ENCODE measurements at places on chromosomes 4 and X. TPM values are rescaled to one million over a fixed set of nuclear protein-coding genes. Genes with fewer than 3 reads are reported as not detected.

Gene FAM47A
- total RNA-seq = not detected

Gene SCD5
- total RNA-seq = 21.7 TPM

Gene DOCK11
- total RNA-seq = 0.59 TPM

Gene FGFR3
- 31.7 TPM for total RNA-seq

Gene BEX1
- not detected for total RNA-seq

Gene TCEAL5
- not detected for total RNA-seq

Gene FGF13
- 0.02 TPM for total RNA-seq

Gene PDLIM3
- 11.5 TPM for total RNA-seq

Gene HERC5
- 7.2 TPM for total RNA-seq

Gene ANXA10
- total RNA-seq = 15.1 TPM

Gene PNMA3
- not detected for total RNA-seq

Gene LRCH2
- not detected for total RNA-seq

Gene STBD1
- total RNA-seq = 5.6 TPM

Gene CFAP99
- total RNA-seq = 0.42 TPM

Gene MAGEB17
- not detected for total RNA-seq

Gene LRP2BP
- 2.9 TPM for total RNA-seq

Gene NOX1
- not detected for total RNA-seq

Gene RHOXF2
- total RNA-seq = 0.12 TPM

Gene ZNF718
- 0.07 TPM for total RNA-seq

Gene ZNF157
- total RNA-seq = not detected

Gene MANBA
- total RNA-seq = 21.3 TPM

Gene DUSP9
- total RNA-seq = 14.2 TPM

Gene GLUD2
- total RNA-seq = 0.22 TPM

Gene PAGE3
- not detected for total RNA-seq

Gene EGF
- total RNA-seq = 0.57 TPM

Gene UVSSA
- total RNA-seq = 30.5 TPM

Gene DHRSX
- 11.9 TPM for total RNA-seq

Gene FAM120C
- 6.1 TPM for total RNA-seq

Gene TBC1D8B
- 9.2 TPM for total RNA-seq

Gene FGFBP1
- 8.7 TPM for total RNA-seq

Gene MMRN1
- 0.12 TPM for total RNA-seq

Gene SRP72
- 146 TPM for total RNA-seq

Gene HCFC1
- 72.8 TPM for total RNA-seq

Gene USP17L29
- not detected for total RNA-seq

Gene OTC
- total RNA-seq = not detected

Gene RNF150
- 0.07 TPM for total RNA-seq

Gene CAPN6
- total RNA-seq = 0.10 TPM

Gene TLL1
- 0.37 TPM for total RNA-seq

Gene SUV39H1
- 16.3 TPM for total RNA-seq

Data from HCT116 (cell line).